ENCODE measurements at places on chromosomes 5 and 9.

- DNase-seq: no peak
These were observed 19.9 kb upstream of the FRRS1L start for GRCh38 chr9:109186857-109187520.

- DNase-seq: no peak
These were observed 5.0 kb upstream of the NSD1 start for GRCh38 chr5:177128551-177128981.

- DNase-seq: no peak
These were observed 145.8 kb downstream of the AOPEP start for GRCh38 chr9:94872083-94872833.

DNA sequence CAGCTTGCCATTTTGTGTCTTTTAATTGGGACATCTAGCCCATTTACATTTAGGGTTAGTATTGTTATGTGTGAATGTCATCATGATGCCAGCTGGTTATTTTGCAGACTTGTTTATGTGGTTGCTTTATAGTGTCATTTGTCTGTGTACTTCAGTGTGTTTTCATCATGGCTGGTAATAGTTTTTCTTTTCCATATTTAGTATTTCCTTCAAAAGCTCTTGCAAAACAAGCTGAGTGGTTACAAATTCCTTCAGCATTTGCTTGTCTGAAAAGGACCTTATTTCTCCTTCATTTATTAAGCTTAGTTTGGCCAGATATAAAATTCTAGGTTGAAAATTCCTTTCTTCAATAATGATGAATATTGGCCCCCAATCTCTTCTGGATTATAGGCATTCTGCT lies 28.5 kb upstream of the TNFSF15 start:
- DNase-seq: no peak

DNA sequence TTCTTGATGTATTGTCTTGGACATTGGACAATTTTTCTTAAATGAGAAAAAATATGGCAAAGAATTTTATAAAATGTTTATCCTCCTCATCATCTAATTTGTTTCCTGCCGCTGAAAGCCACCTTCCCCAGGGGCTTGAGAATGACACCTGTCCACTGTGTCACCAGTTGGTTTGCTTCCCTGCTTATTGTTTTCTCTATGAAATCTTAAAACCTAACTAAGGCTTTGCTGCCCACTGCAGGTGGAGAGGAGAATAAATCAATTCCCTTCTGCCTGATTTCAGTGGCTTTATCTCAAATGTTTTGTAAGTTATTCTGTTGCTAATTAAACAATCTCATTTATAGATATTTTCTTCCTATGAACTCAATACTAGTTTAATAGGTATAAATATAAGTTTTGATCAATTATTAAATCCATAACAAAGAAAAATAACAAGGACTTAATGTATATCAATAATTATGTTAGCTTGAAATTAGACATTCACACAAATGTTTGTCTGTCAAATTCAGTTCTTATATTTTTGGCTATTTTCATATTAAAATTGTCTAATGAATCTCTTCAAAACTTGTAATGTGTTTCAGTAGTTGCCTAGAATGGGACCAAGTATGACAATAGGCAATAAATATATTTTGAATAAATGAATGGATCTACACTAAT lies 822.5 kb downstream of the PTPRD start:
- no peak for DNase-seq

DNA sequence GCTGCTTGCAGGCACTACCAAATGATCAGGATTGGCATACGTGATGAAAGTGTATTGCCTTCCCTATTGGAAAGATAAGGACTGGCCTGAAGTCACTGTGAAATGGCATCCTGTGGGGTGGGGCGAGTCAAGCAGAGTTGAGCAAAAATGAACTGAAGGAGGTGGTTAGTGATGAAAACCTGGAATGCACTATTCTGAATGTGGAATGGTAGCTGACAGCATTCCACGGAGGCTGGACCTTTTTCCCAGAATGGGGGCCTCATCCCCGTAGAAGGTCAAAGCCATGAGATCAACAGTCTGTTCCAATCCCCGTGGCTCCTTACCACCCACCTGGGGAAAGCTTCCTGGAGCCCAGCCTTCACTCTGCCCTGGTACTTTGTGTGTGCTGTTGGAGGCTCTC lies 37.7 kb downstream of the ASS1 start:
- no peak for DNase-seq

DNA sequence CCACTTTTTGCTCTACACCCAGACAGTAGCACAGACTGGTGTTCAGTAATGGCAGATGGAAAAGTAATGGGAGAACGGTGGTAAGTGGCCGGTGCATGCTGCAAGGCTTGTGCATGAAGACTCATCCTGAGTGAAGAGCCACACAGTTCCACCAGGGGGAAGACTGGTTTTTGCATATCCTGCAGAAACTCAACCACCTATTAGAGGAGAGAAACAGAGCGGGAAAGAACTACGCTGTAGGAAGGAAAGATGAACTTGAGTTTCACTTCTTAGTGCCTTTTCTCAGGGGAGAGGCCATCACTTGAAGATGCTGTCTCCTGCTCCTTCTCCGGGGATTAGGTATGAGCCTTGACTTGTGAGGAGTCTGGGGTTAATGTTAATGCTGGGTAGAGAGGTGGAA lies 9.4 kb upstream of the PRSS3 start:
- no peak for DNase-seq

- DNase-seq: no peak
These were observed 403.7 kb upstream of the CCNG1 start for GRCh38 chr5:163033656-163034055.

DNA sequence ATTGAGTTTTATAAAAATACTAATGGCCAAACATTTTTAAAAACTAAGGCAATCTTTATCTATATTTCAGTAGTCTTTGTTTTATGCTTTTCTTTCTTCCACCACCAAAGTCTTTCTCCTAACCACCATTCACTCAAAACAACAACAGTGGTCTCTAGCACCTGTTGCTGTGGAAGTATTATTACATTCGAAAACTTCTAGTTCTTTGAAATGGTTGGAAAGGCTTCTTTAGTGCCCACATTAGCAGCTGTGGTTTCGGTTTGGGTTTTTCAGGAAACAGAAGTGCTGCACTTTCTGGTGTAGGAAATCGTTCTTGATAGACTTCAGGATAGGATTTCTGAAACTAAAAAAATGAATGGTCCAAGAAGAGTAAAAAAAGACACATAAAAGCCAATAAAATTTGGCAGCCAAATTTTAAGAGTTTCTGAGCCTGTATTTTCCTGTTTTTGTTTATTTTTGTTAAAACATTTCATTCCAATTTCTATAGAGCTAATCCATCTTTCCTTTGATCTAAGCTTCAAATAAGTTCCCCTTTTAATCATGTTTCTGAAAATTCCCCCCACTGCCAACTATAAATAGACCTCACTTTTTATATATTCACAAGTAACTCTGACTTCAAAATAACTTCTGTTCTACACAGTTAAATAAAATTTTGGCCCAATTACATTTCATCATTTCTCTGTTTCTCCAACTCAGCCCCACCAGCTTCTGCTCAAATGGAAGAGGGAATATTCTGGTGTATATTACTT lies 102.2 kb downstream of the DEPDC1B start:
- no peak for DNase-seq

DNA sequence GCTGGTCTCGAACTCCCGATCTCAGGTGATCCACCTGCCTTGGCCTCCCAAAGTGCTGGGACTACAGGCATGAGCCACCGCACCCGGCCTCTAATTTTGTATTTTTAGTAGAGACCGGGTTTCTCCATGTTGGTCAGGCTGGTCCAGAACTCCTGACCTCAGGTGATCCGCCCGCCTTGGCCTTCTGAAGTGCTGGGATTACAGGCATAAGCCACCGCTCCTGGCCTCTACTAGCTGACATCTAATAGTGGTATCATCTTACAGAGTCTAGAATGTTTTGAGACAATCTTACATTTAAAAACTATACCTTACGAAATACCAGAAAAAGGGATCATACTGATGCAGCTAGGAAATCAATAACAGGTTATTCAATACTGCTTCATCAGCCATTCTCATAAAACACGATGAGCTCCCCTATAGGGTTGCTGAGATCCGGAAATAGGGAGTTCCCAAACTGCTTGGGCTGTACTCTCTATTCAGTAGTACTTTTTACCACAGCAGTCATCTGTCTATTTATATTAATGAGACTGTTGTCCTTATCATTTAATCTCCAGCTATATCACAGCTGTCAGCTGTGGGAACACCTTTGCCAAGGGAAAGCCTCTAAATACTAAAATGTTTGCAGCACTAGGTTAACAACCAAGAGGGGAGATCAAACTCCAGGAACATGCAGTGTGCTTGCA lies 8.1 kb upstream of the UBE2D2 start:
- no peak for DNase-seq

DNA sequence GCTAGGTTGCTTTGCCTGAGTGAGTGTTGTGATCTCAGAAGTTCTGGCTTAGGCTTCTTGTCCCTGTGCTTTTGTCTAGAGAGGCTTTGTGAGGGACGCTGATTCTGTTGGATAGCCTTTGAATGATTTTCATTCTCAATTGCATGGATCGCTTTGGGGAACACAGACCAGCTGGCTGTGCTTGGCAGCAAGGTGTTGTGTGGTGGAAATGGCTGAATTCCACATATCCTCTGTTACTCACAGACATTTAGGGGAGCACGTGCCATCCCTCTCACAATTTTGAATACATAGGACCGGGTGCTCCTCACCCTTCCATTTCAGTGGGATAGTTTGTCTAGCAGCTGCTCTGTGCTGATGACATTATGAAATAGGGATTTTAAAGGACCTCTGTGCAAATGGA lies 76.2 kb downstream of the IQGAP2 start:
- DNase-seq: no peak

- no peak for DNase-seq
These were observed 12.2 kb upstream of the HSPB3 start for GRCh38 chr5:54443270-54443669.

DNA sequence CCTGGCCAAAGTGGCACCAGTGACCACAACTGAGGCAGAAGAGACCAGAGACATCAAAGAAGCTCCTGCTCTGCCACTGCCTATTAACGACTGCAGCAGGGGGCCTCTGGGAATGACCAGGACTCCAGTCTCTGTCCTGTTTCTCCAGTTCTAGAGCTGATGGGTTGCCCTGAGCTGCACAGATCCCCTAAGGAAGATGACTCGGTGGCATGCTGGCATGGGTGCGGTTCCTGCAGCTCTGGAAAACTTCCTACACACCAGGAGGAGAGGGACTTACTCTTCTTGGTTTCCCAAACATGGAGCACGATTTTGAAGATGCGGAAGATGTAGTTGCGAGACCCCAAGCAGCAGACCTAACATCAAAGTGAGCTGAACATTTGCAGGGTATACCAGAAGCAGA lies 2.7 kb downstream of the SLIT3 start:
- DNase-seq: no peak

DNA sequence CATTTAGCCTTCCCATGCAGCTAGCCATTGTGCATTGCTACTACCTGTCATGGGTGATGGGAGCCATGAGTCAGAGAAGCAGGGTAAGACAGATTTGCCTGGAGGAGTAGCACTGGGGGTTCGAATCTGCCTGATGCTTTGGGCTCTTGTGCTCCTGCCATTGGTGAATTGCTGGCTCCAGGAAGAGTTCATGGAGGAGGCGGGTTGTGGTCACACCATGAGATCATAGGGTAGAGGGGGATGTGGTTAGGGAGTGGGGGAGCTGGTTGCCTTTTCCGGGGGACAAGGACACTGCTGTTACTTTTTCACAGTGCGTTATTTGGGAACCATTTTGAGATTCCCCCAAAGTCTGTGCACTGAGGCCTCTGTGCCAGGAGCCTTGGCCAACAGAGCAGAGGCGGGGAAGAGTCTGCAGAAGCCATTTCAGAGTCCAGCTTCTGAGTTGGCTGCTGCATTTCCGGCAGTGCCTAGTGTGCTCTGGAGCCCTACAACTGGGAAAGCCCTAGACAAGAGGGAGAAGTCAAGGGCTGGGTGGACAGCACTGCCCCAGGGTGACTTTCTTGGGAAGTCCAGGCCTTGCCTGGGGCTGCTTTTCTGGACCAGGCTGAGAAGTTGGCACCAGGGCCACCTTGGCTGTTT lies 6.2 kb downstream of the ANGPTL2 start:
- no peak for DNase-seq

DNA sequence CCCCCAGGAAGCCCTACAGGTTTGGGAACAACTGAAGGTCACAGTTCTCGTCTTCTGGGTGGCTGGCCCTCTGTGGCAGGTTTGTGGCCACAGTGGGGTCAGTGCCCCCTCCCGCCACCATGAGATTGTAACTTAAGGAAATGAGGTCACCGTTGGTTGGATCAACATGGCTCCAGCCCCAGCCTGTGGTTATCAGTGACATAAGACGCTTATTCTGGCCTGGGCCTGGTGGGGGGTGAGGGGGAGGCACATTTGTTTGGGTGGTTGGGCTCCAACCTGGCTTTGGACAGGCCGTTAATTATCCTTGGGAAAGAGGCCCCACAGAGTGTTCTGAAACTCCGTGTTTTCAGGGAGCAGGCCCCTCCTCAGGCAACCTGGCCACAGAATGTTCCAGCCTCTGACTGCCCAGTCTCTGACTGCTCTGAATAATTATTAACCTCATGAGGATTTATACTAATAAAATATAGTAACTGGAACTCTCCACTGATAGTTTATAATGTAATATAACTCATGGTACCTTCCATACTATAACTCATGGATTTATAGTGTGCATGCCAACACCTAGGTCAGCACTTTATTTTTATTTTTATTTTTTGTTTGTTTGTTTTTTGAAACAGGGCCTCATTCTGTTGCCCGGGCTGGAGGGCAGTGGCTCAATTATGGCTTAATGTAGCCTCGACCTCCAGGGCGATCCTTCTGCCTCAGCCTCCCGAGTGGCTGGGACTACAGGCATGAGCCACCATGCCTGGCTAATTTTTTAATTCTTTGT lies 58.0 kb upstream of the RPL26L1 start:
- no peak for DNase-seq

DNA sequence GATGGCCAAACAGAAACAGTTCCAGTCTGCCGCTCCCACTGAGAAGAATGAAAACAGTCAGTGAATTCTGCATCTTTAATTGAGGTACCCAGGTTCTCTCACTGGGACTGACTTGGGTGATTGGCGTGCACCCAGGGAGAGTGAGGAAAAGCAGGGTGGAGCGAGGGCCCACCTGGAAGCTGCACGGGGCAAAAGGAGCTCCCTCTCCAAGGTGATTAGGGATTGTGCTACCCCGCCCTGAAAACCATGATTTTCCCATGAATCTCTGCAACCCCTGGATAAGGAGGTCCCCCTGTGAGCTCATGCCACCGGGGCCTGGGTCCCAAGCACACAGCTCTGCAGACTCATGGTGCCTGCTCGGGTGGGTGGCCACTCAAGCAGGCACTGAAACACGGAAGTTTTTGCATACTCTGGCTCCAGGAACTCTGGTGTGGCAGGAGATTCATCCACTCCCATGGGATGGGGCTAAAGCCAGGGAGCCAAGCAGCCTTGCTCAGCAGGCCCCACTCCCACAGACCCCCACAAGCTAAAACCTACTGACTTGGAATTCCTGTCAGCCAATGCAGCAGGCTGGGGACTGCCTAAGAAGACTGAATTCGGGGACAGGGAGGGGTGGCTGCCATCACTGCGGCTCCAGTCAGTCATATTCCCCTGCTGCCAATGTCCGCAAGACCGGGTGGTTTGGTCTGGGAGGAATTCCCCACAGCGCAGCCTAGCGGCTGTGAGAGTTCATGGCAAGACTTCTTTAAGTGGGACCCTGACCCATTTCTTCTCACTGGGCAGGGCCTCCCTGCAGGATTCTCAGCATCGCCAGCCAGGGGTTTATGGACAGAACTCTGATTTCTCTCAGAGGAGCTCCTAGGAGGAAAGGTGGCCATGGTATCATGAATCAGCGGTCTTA lies 652.2 kb upstream of the RGMB start:
- no peak for DNase-seq

Measured in nucleus accumbens (tissue), 56 donors.